ENCODE measurements at places on chromosomes 2 and 18.

- DNase-seq = peak; percentile 69
Observed at GRCh38 chr2:226798422-226799210, 1.0 kb downstream of the IRS1 start.

DNA sequence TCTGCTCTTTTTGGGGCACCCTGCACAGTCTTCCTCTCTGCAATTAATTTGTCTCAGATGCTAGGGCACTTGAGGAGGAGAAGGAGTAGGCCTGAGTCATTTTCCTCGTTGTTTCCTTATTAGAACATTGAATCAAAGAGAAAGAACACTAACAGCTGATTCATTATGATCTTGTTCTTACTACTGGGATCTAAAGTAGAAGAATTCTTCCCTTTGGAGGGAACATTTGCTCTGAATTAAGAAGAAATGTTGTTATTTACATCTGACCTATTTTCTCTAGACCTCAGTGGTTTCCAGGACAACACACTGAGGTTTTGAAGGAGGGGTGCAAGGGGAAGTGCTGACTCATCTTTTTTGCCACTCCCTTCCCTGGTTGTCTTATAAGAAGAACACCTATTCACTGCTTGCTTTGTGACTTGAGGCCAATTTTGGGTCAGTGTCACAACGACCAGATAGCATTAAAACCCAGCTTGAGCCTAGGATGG lies 24.3 kb upstream of the STAT1 start:
- peak; percentile 55 for DNase-seq

DNA sequence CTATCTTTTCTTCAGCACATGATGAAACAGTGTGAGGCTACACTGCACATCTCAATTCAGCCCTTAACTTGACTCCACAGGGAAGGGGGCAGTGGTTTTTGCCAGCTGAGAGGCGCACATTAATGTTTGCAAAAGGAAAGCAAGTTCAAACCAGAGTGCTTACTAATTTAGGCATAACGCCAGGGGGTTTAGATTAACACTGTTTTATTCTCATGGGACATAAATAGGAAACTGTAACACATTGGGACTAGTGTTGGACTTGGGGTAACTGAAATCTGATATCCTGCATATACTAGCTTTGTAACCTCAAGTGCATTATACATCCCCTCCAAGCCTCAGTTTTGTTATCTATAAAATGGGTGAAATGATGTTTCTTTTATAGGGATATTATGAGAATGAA lies 821.2 kb upstream of the ID2 start:
- peak; percentile 9 for DNase-seq

- DNase-seq = no peak
Observed at GRCh38 chr2:20016346-20016745, 3.9 kb upstream of the MATN3 start.

- DNase-seq = no peak
Observed at GRCh38 chr2:96538487-96539214, 2.1 kb downstream of the ARID5A start.

DNA sequence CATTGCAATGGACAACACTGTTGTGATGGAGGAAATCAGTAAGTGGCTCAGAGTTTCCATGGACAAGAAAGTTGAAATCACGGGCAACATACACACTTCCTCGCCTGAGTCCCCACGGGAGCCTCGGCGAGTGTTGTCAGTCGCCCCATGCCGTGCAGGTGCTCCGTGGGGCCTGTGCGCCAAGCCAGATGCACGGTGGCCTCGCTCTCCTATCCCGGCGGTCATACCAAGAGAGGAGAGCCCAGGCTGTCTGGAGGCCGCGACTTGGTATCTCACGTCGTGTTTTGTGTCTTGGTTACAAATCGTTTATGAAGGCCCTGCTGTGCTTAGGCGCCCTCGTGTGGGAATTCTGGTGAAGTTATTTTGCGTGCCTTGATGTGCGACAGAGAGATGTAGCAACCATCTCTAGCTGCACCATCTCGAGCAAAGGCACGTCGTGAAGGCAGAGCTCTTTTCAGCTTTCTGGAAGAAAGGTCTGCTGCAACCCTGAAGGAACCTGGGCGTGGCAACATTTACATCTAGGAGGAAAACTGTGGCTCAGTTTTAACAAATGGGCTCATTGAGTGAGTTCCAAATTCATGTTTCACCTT lies 21.8 kb downstream of the ATG4B start:
- peak; percentile 67 for DNase-seq

DNA sequence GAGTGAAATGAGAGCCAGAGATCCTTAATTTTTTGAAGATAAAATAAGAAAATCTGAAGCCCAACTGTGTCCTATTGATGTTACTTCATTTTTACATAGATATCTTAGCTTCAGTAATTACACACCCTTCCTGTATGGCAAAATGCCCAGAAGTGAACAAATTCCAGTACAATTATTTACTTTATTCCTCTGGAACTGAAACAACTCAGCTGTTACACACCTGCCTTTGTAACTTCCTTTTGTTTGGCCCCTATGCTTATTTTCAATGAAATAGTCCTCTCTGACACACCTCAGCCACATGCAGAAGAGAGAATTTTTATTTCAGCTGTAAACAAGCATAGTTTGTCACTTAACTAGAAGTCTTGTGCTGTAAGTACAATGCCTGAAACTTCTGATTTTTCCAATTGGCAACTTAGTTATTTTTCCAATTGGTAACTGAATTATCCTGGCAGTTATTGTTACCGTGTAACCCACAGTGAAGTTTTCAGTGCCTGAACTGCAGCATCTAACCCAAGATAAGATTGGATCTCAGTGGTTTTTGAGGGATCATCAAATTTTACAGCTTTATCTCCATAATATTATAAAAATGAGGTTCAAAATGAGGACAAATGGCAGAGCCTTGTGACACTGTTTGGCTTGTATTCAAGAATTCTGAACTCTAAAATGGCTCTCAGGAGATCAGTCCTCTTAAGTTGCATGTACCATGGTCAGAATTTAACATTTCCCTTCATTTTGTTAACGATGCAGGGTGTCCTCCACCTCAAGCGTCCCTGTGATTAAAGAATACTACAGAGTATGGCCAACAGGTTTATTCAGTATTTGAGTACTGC lies 82.6 kb downstream of the PKP4 start:
- DNase-seq = peak; percentile 77

GRCh38 chr2:108924580-108925251 lies 64.3 kb downstream of the EDAR start:
- no peak for DNase-seq

GRCh38 chr2:128233790-128234395 lies 84.8 kb downstream of the HS6ST1 start:
- no peak for DNase-seq

- no peak for DNase-seq
Observed at GRCh38 chr2:240701091-240701735, 9.5 kb downstream of the AQP12A start.

Measured in RPMI7951 (cell line).